Activated gamma-delta T cell treated with anti-CD3 and anti-CD28 coated beads, Interleukin-2, amount 50 U/mL, for 16 hours (primary cell): ENCODE measurements at places on chromosomes 2 and 18.

- DNase-seq = no peak
These were observed 140.4 kb downstream of the CELF4 start for GRCh38 chr18:37425222-37425621.

GRCh38 chr2:196128749-196129148, 42.6 kb downstream of the STK17B start:
- DNase-seq = no peak

- DNase-seq = no peak
These were observed 35.7 kb downstream of the TMEM182 start for GRCh38 chr2:102797486-102797885.

- DNase-seq = no peak
These were observed 5.5 kb downstream of the ASAP2 start for GRCh38 chr2:9212010-9212635.

DNA sequence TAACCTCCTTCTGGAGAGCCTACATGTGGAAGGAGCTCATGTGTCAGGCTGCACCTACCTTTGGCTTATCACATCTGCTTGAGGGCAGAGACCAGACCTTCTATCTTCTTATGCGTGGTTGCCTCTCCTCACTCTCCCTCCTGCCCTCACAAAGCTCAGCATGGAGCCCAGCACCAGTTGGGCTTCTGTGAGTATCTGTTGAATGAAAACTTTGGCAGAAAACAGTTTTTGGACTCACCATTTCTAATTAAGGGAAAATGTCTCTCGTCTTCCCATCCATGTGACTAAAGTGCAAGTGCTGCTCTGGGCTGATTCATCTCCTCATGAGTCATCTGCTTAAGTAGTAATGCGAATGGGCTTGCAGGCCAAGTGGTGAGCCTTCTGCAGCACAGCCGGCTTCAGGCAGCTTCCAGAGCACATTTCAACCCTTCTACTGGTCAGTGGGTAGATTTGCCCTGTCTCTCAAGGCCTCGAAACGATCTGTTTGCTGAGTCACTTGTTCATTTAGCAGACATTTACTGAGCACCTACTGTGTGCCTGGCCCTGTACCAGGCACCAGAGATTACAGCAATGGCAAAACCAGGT, 102.6 kb downstream of the VSNL1 start:
- DNase-seq = no peak

GRCh38 chr2:215826376-215826775, 187.0 kb downstream of the MREG start:
- no peak for DNase-seq
